Stimulated activated CD8-positive, alpha-beta memory T cell treated with anti-CD3 and anti-CD28 coated beads, Interleukin-2, amount 100 ng/mL, for 48 hours (primary cell): ENCODE measurements at places on chromosomes 4 and X.

DNA sequence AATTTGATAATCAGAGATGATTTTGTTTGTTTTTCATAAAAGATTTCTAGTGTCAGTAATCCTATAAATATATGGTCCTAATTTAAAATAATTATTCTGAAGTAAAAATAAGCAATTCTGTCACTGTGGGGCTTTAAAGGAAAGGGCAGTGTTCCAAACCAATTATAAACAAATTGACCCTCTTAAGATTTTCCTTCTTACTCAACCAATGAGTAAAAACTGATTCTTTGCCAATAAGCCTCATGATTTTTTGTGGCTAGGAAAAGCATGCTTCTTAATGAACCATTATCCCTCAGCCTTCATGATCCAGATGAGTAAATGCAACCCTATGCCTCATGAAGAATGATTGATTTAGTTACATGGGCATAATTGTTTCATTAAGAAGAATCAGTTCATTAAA is 1010.4 kb downstream of the ADGRL3 start:
- DNase-seq: no peak

- no peak for DNase-seq
Observed at GRCh38 chr4:176236946-176237345, 32.1 kb downstream of the ASB5 start.

DNA sequence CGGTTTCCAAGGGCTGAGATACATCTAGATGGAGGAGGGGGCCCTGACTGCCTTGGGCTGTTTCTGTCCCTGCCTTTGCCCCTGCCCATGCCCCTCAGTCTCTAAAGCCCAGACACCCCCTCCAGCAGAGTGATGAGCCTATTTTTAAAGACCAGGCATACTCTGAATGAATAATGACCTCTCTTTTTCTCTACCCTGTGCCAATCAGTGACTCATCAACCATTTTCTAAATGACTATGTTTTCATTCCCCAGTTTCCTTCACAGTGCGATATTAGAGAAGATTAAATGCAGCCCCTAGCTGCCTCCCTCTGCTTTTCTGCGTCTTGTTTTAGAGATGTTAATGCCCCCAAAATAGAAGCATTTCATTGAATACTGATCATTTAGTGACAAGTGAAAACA is 15.5 kb upstream of the NHS start:
- DNase-seq: no peak

DNA sequence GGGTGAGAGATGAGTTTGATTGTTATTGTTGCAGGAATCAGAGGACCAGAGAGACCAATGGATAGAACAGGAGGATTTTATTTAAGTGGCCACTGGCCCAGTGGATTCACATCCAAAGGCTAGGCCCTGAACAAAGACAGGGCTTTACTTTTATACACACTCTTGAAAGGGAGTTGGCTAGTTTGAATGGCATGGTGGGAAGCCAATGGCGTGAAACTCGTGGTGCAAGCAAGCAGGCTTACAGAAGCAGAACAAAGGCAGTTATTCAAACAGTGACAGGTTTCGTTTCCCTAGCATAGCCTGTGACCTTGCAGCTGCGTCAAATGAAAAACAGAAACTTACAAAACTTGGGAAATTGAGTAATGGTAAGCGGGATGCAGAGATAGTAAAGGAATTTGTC is 110.2 kb upstream of the PRDX4 start:
- no peak for DNase-seq

GRCh38 chrX:16113978-16114565 is 9.3 kb upstream of the GRPR start:
- DNase-seq: no peak

DNA sequence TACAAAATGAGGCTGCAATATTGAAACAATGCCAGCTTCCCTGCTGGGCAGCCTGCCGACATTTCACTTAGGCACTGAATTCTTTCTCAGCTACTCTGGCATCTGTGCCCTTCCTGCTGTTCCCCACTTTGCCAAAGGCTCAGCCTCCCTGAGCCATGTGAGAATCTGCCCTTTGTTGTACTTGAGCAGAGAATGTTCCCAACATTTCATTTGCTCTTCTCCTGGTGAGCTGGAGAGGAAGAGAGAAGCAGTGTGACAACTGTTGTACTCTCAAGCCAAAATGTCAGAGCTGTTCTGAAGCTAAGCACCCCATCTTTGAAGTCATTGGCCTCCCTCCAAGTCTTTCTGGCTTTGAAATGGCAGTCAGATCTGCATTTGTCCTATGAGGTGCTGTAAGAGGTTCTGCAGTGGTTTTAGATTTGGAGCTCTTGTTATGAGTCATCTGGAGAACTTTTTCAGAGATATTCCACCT is 32.5 kb downstream of the LANCL3 start:
- no peak for DNase-seq

DNA sequence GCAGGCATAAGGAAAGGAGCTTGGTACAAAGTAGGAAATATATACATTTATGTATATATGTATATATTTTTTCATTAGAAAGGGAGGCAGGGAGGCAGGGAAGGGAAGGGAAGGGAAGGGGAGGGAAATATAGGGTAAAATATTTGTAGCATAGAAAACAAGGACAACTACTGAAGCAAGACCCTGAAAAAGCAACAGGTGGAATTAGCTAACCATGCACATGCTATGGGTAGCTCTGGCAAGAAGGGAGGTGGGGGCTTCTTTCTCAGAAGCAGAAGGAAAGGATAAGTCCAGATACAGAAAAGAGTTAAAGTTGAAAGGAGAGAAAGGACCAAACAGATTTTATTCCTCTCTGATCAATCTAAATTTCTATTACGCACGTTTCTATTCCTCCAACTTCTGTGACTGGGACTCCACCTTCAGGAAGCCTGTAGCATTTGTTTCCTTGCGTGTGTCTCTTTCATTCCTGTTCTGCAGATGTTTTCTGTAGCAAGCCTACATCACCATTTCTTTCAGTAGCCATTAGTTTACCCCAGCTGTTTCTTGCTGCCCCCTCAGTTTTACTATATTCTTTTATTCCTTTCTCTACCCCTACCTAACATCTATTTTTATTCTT is 82.9 kb downstream of the OR13H1 start:
- no peak for DNase-seq

- DNase-seq: no peak
Observed at GRCh38 chr4:118742050-118742449, 56.9 kb downstream of the METTL14 start.

DNA sequence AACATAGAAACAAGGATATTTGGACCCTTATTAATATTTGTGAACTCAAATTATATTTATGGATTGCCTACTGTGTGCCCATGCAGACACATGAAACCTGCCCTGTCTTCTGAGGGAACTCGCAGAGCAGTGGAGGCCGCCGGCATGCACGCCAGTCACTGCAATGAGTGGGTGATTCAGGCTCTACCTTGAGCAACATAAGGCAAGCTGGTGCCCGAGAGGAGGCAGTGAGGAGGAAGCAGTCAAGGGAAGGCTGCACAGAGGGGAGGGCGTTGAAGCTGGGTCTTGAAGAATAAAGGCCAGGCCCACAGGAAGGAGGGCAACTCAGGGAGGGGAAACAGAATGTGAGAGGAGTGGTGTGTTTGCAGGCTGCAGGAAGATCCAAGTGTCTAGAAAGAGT is 52.8 kb downstream of the PPEF2 start:
- DNase-seq: no peak

- no peak for DNase-seq
Observed at GRCh38 chrX:13253223-13253622, 66.6 kb downstream of the ATXN3L start.

- DNase-seq: no peak
Observed at GRCh38 chrX:23742174-23742696, 841 bp downstream of the ACOT9 start.

- peak; percentile 45 for DNase-seq
Observed at GRCh38 chr4:48017108-48017571, 568 bp downstream of the NIPAL1 start.

DNA sequence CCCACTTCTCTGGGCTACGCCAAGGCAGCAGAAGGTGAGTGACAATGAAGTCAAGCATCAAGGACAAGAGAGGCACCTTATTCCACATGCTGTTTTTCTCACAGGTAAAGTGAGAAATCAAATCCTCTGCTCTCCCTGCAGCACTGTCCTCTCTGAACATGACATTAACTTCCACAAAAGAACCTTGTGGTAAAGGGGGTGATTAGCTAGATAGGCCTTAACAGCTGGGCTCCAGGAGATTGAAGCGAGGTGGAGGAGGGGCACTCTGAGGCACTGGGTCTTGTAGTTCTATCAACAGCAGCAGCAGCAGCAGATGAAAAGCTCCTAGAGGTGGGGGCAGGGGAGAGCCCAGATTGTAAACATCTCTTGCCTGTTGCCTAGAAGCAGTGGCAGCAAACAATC is 96.8 kb upstream of the CXXC4 start:
- no peak for DNase-seq

GRCh38 chr4:151908201-151908600 is 147.4 kb upstream of the GATB start:
- no peak for DNase-seq

DNA sequence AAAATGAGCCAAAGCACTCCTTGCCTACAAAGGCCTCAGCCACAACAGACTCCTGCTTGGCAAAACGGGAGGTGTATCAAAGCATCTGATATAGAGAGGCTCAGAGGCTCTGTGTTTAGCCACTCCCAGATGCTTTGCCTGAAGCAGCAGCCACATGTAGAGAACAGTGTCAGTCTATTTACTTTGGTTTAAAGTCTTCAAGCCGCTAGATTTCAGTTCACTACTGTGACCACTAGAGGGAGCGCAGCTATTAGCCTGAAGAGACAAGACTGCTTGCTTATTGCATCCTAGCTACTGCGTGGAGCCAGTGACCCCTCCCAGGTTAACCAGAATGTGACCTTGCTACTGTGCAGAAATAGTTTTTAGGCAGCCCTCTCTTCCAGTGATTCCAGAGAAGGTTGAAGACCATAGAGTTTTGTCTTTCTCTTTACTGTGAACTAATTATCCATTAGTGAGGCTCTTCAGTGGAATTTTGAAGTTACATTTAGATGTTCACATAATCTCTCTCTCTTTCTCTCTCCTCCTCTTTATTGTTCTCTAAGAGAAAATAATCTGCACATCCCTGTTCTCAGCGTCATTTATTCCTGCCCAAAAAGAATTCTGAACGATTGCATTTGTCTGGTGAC is 39.3 kb downstream of the BMP3 start:
- DNase-seq: peak; percentile 1

GRCh38 chrX:110691446-110691845 is 104.2 kb downstream of the CHRDL1 start:
- DNase-seq: no peak

- no peak for DNase-seq
Observed at GRCh38 chrX:64097891-64098290, 107.6 kb downstream of the AMER1 start.

DNA sequence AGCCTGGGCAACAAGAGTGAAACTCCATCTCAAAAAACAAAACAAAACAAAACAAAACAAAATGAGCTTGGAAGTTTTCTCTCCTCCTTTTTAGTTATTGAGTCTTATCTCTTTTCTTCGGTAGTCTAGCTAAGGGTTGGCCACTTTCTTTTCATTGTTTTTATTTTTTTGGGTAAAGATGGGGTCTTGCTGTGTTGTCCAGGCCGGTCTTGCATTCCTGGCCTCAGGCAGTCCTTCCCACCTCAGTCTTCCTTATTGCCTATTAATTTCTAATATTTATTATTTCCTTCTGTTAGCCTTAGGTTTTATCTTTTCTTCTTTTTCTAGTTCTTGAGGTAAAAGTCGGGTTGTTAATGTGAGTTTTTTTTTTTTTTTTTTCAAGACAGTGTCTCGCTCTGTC is 16.4 kb downstream of the METAP1 start:
- no peak for DNase-seq

- no peak for DNase-seq
Observed at GRCh38 chr4:141158219-141158618, 24.9 kb upstream of the RNF150 start.

DNA sequence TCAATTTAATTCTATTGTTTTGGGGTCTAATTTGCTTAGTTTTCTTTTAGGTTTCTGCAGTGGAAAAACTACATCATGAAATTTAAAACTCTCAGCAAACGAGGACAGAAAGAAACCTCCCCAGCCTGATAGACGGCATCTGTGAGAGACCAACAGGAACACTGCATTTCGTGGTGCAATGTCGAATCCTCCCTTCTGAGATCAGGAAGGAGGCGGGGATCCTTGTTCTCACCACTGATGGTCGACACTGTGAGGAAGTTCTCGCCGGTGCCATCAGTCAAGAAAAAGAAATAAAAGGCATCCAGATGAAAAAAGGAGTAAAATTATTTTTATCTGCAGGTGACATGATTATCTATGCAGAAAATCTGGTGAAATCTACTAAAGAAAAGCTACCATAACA is 16.5 kb downstream of the GAK start:
- no peak for DNase-seq

DNA sequence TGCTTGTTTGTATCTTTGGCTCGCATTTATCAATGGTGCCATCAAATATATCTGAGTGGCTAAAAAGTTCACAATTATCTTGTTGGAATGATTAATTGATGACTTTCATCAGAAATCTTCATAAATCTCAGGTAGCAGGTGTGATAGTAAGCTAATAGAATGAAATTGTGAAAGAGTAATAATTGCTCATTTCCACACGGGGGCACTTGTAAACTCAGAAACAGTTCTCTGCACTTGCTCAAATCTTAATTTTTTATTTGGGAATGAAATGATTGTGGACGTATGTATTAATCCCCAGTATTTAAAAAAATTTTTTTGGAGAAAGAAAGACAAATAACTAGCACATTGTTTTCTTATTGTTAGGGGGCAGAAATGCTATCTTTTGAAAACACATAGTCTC is 132.8 kb downstream of the DTHD1 start:
- DNase-seq: no peak

GRCh38 chrX:16386126-16386525 is 218.8 kb downstream of the MAGEB17 start:
- no peak for DNase-seq

DNA sequence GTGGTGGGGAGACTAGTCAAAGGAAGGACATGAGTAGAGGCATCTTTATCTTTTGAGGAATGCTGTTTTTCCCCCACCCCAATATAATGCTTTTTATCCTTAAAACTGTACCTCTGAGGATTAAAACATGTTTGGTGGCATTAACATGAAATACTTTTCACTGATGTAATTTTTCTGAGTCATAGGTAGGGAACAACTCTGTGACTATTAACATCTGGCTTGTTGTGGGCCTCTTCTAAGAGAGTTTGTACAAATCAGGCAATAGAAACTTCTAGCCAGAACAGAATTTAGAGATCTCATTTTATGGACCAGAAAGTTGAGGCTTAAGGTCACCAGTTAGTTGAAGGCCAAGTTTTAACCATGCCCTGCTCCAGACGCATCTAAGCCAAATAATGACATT is 207.6 kb downstream of the SOX3 start:
- no peak for DNase-seq

GRCh38 chrX:34381241-34381640 is 249.1 kb upstream of the FAM47A start:
- no peak for DNase-seq

GRCh38 chr4:140652601-140653000 is 83.8 kb upstream of the UCP1 start:
- DNase-seq: no peak

- DNase-seq: no peak
Observed at GRCh38 chr4:13483136-13483767, 888 bp downstream of the RAB28 start.

GRCh38 chr4:134906404-134907023 is 704.9 kb upstream of the PABPC4L start:
- DNase-seq: no peak

GRCh38 chr4:26751838-26752237 is 108.8 kb upstream of the STIM2 start:
- no peak for DNase-seq
